ENCODE measurements at places on chromosomes 4 and X.
A peak's percentile ranks its signal among the peaks of the same experiment; 100 is the strongest.

- DNase-seq = no peak
Measured at GRCh38 chr4:55096045-55096444, 29.4 kb downstream of the KDR start.

GRCh38 chrX:13506574-13506973 is 62.8 kb upstream of the EGFL6 start:
- no peak for DNase-seq

DNA sequence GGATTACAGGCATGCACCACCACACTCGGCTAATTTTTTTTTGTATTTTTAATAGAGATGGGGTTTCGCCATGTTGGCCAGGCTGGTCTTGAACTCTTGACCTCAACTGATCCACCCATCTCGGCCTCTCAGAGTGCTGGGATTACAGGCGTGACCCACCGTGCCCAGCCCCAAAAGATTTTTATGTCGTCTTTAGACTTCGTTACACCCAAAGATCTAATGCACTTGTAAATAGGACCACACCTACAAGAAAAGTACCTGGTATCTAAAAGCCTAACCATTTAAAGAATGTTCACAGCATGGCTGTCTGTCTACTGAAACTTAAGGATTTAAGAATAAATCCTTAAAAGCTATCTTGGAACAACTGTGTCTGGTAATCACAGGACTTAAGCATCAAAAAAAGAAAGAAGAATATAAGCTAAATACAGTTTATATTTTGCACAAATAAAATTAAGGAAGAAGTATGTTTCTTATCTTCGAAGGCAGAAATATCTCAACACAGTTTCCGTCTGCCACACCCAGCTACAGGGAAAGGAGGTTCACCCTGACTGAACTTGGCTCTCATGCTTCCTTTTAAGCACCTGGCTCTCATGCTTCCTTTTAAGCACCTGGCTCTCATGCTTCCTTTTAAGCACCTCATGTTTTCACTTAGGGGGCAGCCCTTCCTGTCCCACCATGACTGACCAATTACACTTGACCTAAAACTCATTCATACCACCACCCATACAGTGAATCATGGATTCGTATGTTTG is 92.0 kb upstream of the STS start:
- DNase-seq = no peak

DNA sequence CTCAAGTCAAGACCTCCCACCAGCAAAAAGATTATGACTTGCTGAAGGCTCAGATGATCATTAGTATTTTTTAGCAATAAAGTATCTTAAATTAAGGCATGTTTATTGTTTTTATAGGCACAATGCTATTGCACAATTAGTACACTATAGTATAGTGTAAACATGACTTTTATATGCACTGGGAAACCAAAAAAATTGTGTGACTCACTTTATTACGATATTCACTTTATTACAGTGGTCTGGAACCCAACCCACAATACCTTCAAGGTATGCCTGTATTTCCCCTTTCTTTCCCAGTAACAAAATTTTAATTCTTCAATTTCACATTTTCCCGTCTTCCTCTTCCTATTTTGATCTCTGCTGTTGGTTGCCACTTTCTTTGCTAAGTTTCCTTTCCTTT is 37.7 kb downstream of the ZCCHC12 start:
- no peak for DNase-seq

DNA sequence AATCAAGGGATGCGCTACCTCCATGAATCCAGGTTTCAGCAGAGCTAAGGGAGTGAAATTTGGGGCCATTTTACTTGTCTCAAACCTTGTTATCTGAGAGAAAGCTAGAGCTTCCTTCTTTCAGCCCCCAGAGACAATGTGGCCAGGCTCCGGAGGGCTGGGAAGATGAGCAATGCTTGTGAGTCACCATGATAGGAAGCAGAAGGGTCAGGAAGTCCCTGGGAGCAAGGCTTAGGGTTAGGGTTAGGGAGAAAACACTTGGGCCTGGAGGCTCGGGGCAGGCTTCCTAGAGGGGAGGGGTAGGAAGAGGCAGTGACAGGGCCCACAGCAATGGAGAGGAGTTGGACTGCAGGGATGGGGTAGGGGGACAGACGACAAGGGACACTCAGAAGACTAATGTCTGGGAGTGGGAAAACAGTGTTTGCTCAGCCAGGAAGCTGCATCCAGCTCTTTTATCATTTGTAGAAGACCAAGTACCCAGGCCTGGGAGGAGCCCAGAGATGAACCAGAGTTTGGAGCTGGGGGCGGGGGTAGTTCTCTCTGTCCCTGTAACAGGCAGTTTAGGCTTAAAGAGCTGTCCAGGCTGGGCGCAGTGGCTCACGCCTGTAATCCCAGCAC is 16.4 kb upstream of the PORCN start:
- DNase-seq = no peak

GRCh38 chr4:97646997-97647396 is 496.3 kb downstream of the STPG2 start:
- no peak for DNase-seq

GRCh38 chr4:40301603-40302002 is 33.5 kb upstream of the CHRNA9 start:
- no peak for DNase-seq

GRCh38 chrX:126272795-126273497 is 106.9 kb upstream of the DCAF12L2 start:
- DNase-seq = no peak

- DNase-seq = peak; percentile 71
Measured at GRCh38 chr4:121951521-121952110, at the start of gene TRPC3. Gene TRPC3 (minus strand): TSS chr4:121952060. CDS start chr4:121951680, 380 bp downstream.

GRCh38 chrX:133448512-133449076 is 33.3 kb upstream of the GPC4 start:
- no peak for DNase-seq

DNA sequence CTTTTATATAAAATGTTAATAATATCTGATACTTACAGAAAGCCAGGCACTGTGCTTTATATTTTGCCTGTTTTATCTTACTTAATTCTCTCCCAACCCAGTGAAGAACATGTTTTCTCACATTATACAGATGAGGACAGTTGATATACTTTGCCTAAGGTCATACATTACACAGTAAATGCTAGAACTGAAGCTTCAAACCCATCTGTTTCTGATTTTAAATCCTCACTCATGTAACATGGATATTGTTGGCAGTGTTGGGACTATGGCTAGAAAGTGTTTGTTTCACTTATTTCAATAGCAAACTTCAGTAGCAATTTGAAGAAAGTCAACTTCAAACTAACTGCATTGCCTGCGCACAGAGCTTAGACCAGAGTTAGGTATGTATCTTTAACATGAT is 57.4 kb downstream of the RAPGEF2 start:
- DNase-seq = no peak
